ENCODE measurements at places on chromosomes 16 and 17.
A peak's percentile ranks its signal among the peaks of the same experiment; 100 is the strongest.

DNA sequence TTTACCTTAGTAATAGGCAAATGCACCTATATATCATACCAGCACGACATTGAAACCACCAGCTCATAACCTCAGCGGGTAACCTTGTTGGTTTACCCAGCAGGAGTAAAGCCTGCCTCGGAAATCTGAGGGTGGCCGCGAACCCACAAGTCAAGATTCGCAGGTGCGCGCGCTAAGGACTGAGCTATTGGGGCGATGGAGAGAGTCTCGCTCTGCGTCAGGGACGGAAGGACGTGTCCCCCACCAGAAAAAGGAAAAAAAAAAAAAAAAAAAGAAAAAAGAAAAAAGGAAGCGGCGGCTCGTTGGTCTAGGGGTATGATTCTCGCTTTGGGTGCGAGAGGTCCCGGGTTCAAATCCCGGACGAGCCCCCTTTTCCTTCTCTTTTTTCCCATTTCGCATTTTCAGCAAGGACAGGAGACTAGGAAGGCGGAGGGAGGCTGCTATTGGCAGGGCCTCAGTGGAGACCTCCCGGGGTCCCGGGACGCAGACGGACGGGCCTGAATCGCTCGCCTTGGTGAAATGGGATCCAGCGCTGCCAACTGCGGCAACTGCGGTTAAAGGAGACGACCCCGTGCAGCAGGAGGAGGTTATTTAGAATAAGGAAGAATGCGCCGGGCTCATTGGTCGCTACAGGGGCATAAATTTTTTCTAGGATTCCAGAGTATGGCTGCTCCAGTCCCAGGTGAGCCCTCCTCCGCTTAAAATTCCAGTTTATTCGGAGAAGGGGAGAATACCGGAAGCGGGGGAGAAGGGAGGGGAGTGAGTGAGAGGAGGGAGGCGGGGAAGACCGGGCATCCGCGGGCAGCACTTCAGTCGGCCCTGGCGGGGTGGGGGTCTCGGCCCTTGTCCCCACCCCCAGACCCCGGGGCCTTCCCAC lies at the start of gene OR1F1:
Gene OR1F1, plus strand, starts transcription at position 407 of the 877 bp plus-strand sequence.
- DNase-seq, result peak; percentile 75

DNA sequence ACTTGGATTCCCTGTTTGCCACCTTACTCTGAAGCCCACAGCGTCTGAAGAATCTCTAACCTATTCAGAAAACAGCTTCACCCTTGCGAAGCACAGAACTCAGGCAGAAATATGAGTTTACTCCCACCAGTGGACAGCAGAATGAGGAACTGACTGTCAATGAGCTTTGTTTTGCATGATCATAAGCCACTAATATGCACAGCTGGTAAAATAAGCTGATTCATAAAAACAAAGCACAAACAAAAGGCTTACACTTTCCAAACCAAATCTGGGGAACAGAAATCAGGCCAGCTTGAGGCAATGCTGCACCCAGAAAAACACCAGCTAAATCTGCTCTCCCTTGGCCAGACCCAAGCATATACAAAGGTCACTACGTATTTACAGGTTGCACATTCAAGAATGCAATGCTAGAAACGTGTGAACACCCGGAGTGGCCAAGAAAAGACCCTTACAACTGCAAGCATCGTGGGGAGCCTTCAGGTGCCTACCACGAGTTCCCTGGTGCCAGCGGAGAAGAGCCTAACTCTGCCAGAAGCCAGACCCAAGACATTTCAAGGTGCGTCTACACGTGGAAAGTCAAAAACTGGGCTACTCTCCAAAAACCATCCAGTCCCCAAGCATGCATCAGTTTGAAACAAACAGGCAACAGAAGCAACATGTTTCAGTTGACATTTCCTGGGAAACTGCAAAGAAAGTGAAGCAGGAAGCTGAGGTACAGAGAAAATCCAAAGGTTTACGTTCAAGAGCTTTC lies 207.1 kb downstream of the ZFHX3 start:
- DNase-seq, result no peak

DNA sequence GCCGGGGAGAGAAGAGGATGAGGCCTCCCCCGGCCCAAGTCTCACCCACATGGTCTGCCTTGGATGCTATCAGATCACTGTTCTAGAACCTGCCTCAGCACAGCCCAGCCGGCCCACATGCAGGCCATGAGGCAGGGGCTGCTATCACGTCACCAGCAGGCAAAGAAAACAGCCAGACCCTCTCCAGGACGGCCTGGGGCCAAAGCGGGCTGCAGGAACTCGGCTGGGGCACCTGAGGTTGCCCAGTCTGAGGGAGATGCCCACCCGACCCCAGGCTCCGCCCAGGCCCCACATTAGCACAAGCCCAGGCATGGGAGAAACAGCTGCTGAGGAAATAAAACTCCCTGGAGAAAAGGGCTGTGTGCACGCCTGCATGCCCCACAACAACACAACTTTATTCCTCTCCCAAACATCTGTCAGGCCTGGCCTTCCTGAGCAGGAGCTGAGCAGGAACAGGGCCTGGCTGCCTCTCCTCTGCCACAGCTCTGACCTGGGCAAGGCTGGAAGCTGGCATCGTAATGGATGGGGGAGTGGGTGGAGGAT lies 6.7 kb upstream of the SMIM5 start:
- no peak for DNase-seq

DNA sequence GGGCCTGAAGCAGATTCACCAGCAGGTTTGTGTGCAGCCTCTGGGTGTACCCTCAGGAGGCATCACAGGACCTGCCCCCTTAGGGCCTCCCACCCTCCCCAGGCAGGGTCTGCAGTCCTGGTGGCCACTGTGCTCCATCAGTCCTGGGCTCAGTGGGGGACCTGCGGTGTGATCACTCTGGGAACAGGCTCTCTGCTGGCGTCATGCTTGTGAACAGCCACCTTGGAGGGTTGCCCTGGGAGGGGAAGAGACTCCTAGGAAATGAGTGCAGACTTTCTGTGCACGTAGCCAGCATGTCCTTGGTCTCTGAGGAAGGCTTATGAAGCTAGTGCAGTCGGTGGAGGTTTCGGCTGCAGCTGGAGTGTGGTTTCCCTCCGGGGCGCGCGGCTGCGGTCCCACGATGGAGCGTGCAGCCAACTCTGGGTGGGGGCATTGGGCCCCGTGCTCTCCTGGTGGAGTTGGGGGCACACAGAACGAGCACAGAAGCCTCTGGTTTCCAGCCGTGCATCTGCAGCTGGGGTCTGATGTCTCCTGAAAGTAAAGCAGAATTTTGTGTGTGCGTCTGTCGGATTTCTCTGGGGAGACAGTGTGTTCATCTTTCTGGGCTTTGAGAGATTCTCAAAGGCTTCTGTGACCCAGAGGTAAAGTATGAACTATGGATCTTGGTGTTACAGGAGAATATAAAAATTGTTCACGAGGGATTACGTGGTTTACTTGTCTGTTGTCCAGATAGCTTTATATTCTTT lies 68.1 kb upstream of the ZNF750 start:
- DNase-seq, result no peak

DNA sequence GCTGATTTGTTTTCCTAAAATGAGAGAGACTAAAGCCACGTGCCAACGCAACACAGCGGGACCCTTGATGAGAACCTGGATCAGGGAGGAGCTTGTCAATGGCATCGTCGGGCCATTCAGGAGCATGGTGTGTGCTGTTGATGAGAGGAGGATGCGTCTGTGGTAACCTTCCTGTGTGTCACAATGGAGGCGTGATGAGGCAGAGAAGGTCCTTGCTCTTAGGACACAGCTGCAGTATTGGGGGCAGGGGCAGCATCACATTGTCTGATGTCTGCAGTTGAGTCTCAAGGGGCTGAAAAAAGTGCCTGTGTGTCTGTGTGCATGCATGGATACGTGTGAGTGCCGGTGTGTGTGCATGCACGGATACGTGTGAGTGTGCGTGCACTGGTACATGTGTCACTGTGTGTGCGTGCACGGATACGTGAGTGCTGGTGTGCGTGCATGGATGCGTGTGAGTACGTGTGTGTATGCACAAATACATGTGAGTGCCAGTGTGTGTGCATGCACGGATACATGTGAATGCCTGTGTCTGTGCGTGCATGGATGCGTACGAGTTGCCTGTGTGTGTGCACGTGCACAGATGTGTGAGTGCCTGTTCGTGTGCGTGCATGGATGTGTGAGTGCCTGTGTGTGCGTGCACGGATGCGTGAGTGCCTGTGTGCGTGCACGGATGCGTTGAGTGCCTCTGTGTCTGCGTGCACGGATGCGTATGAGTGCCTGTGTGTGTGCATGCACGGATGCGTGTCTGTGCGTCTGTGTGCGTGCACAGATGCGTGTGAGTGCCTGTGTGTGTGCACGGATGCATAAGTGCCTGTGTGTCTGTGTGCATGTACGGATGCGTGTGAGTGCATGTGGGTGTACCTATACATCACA lies 39.3 kb downstream of the BAIAP2 start:
- peak; percentile 23 for DNase-seq

DNA sequence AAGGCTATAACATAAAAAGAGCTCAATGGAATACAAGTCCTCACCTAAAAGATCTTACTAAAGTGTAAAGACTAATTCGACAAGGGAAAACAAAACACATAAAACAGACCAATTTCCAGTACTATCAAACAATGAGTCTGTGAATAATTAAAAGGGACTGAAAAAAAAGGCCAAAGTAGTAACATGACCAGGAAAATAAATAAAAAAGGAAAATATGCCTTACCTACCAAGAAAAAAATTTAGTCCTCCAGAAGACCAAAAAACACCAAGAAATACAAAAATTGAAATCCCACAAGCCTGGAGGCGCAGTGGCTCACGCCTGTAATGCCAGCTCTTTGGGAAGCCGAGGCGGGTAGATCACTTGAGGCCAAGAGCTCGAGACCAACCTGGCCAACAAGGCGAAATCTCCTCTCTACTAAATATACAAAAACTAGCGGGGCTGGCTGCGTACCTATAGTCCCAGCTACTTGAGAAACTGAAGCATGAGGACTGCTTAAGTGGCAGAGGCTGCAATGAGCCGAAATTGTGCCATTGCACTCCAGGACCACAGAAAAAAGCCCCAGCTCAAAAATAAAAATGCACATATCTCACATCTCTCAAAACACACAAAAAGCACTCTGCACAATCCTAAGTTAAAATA lies 60.8 kb downstream of the TEX14 start:
- DNase-seq, result no peak

GRCh38 chr17:76873856-76874255 lies 5.7 kb downstream of the MGAT5B start:
- DNase-seq, result no peak

- no peak for DNase-seq
Measured at GRCh38 chr16:66605979-66606751, 1.7 kb downstream of the CMTM3 start.

DNA sequence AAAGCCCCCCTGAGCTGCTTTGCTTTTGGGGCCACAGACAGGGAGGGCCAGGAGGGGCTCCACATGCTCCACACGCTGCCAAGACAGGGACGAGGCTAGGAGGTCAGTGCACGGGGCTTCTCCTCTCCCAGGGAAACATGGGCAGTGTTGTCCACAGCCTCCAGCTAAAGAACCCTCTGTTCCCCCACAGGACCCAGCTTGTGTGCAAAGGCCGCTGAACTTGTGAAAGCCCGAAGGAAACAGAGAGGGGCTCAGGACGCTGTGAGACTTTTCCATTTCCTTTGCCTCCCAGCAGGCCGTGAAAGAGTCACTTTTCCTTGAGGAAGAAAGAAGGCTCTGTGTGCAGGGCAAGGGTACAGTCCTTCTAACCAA lies 9.7 kb downstream of the CDRT4 start:
- DNase-seq, result no peak

- DNase-seq, result no peak
Measured at GRCh38 chr17:57909551-57909950, 45.7 kb downstream of the CUEDC1 start.

- DNase-seq, result no peak
Measured at GRCh38 chr17:72989074-72989610, 103.3 kb downstream of the SLC39A11 start.

GRCh38 chr16:87334651-87335624 lies 17.7 kb upstream of the C16orf95 start:
- no peak for DNase-seq

Measured in retina (tissue), 1 donor.